ENCODE measurements at places on chromosomes 11 and 22.
A peak's percentile ranks its signal among the peaks of the same experiment; 100 is the strongest.

DNA sequence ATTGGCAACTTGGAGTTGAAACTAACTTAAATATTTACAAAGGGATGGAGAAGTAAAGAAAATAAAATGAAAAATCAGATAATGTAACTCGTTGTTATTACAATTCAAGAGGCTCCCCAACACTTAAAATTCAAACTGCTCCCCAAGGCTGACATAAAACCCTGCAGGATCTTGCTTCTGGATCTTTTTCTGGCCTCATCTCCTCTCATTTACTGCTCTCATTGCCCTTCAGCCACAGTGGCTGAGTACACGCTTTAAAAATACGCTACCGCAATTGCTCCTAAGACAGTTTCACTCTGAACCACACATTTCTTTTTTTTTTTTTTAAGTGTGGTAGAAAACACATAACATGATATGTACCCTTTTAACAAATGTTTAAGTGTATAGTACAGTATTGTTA is 718.1 kb upstream of the ANO3 start:
- DNase-seq: no peak

GRCh38 chr22:44523981-44524759 is 26.1 kb upstream of the RTL6 start:
- no peak for DNase-seq

DNA sequence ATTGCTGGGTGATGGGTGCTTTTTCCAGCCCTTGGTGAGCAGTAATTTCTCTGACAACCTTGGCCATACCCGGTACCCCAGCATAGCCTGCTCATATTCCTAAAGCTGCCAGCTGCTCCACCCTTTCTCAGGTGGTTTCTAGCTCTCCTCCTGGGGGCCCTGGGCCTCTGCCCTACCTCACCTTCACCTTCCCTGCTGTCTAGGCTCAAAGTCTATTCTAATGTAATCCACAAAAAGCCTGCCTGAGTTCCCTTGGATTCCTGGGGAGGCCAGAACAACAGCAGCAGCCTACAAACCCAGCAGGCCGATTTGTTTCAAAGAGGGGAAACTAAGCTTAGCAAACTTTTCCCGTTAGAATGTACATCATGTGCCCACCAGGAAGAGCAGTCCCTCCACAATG is 117.6 kb downstream of the DSCAML1 start:
- DNase-seq: no peak

GRCh38 chr11:124644426-124645280 is 22.0 kb downstream of the TBRG1 start:
- peak; percentile 26 for DNase-seq

- no peak for DNase-seq
Measured at GRCh38 chr11:119473226-119473625, 50.3 kb upstream of the THY1 start.

GRCh38 chr11:45892856-45893255 is 7.4 kb downstream of the MAPK8IP1 start:
- DNase-seq: no peak

DNA sequence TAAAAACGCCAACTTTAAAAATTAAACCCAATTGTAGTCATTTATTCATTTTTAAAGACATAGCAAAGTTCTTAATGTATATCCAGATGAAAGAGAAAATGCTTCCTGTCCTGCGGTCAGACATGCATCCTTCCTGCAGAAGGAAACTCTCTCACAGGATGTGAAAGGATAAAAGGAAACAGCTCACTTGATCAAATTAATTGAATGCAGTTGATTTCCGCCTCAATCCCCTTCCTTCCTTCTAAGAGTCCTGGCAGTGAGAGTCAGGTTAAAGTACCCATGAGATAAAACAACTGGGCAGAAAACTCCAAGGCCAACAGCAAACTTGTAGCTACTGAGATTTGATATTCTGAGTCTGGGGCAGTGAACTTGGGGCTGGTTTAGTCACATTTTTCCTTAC is 38.5 kb downstream of the CWC15 start:
- DNase-seq: no peak

GRCh38 chr11:107182978-107183377 is 164.7 kb upstream of the GUCY1A2 start:
- no peak for DNase-seq

- DNase-seq: no peak
Measured at GRCh38 chr11:12731841-12732336, 57.7 kb downstream of the TEAD1 start.

GRCh38 chr22:28426346-28427132 is 253.1 kb downstream of the TTC28 start:
- DNase-seq: no peak

- DNase-seq: no peak
Measured at GRCh38 chr11:67642173-67643120, 2.9 kb upstream of the TBX10 start.

DNA sequence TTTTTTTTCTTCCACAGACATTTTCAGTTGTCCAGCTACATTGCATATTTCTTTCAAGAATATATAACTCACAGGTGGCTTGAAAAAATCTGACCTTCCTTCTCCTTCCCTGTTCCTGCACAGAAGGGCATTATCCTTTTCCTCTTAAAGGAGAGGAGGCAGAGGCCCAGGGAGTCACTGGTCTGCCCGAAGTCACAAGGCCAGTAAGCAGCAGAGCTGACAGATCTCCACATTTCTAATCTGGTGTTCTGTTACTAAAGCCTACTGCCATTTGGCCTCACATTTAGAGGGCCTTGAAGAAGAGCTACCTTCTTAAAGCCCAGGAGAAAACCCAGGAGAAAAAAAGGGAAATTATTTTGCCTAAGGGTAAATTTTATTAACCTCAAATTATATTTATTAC is 12.3 kb downstream of the ENDOD1 start:
- no peak for DNase-seq

GRCh38 chr11:64334764-64335735 is 5.0 kb upstream of the CCDC88B start:
- peak; percentile 77 for DNase-seq

GRCh38 chr22:47406180-47406834 is 643.9 kb downstream of the TBC1D22A start:
- DNase-seq: no peak

DNA sequence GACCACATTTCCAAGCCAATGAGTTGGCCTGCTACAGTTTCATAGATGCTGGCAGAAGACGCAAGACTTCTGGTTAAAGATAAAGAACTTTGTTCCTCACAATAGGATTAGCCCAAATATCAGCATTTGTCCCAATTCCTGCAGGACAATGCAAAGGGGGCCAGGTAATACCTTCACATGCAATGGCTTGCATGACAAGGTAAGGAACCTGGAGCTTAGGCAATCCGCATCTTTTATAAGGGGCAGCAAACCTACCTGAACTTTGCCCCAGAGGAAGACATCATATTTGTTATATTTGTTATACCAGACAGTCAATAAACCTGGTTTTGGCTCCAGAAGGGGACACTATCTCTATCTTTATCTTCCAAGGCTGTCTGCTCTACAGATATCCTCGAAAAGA is 5.3 kb downstream of the P2RY6 start:
- DNase-seq: no peak

- no peak for DNase-seq
Measured at GRCh38 chr11:9703280-9703679, 39.4 kb downstream of the SWAP70 start.

DNA sequence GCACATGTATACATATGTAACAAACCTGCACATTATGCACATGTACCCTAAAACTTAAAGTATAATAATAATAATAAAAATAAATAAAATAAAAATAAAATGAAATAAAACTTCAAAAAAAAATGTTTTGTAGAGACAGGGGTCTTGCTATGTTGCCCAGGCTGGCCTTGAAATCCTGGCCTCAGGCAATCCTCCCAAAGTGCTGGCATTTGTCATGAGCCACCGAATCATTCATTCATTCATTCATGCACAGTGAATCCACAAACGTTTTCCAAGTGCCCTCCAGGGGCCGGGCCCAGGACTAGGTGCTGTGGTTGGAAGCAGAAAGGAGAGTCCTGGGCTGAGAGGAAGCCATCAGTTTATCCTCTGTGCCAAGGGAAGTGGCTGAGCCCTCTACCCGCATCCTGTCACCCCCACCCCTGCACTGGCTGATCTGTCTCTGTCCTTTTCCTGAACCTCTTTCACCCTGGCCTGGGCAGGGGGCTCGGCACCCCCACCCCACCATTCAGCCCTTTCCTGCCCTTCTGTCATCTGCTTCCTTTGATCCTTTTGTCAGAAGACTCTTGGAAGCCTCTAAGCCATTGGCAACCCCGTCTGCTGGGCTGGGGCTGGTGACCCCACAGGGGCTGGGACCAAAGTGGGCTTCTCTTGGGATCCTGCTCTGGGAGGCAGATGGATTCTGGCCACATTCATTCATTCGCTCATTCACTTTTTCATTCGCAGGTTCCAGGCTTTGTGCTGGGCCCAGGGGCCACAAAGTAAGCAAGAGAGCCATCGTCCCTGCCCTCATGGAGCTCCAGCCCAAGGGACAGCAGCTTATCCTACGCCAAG is 84.3 kb downstream of the IGLL1 start:
- DNase-seq: no peak

- no peak for DNase-seq
Measured at GRCh38 chr22:19691007-19691720, 23.1 kb upstream of the SEPTIN5 start.

GRCh38 chr11:64314805-64315561 is 2.4 kb downstream of the TRMT112 start:
- DNase-seq: no peak

GRCh38 chr11:104858882-104859775 is 39.1 kb downstream of the CASP12 start:
- no peak for DNase-seq

GRCh38 chr11:21174781-21175180 is 505.4 kb downstream of the NELL1 start:
- no peak for DNase-seq

DNA sequence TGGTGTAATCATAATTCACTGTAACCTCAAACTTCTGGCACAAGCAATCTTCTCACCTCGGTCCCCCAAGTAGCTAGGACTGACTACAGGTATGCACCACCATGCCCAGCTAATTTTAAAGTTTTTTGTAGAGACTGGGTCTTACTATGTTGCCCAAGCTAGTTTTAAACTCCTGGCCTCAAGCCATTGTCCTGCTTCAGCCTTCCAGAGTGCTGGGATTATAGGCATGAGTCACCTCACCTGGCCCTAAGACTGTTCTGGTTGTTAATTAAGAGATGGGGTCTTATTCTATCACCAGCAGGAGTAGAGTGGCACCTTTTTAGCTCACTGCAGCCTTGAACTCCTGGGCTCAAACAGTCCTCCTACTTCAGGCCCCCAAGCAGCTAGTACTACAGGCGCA is 52.0 kb upstream of the DEPDC7 start:
- DNase-seq: no peak

DNA sequence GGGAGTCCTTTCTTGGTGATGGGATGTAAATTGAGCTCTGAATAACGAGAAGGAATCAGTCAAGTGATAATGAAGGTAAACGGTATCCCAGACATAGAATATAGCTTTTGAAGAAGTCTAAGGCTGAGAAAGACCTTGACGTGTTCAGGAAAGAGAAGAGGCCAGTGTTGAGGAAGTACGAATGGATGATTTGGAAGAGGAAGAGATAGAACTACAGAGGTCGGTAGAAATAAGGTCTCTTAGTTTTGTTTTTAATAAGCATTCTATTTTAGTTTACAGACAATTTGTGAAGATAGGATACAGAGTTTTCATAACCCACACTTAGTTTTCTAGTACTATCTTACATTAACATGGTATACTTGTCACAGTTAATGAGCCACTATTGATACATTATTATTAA is 1598.1 kb downstream of the FAM181B start:
- no peak for DNase-seq

GRCh38 chr11:117902001-117902845 is 25.8 kb upstream of the FXYD6 start:
- DNase-seq: no peak

DNA sequence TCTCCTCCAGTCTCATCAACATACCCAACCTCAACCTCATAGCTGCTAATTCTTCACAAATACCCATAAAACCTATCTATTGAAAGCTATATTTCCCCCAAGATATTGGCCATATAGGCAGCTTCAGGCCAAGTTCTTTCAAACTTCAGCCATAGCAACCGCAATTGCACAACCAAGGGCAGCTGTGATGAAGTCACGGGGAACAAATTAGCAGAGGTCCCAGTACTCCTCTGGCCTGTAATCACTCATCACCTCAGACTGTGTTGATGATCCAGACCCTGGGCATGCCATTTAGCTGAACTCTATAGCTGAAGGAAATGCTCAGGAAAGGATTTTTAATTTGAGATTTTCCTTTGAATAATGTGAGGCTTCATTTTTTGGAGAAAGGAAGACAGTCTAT is 84.1 kb downstream of the SLC1A2 start:
- DNase-seq: no peak

GRCh38 chr11:106594751-106595351 is 423.4 kb downstream of the GUCY1A2 start:
- DNase-seq: no peak

GRCh38 chr22:39359659-39360195 is 9.9 kb downstream of the SYNGR1 start:
- DNase-seq: no peak

DNA sequence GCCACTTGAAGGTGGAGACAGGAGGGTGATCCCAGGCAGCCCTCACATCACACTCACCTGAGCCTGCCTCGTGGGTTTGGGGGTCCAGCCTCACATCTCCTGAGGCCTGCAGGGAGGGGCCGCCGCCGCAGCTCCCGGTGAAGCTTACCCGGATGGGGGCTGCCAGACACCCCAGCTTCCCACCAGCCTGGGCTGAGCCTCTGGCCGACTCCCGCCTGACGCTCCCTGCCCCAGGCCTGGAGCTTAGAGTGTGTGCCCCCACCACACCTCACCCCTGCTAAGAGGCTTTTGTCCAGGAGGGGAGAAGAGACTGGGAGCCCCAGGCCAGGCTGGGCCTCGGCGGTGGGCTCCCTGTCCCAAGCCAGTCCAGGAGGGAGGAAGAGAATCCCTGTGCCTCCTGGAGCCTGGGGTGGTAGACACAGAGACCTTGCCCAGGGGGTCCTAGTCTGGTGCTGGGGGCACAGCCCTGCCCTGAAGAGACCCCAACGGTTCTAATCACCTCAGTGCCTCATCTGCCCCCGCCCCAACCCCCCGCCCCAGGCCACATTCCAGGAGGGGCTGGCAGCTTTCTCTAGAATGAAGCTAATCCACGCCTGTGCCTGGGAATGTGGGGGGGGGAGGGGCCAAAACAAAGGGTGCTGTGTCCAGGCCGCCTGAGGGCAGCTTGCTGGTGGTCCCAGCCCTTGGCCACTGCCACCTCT is at the start of gene SLC16A8:
TSS of gene SLC16A8 (minus strand) at position 254 of the 701 bp plus-strand sequence. CDS start 1,311 bp downstream, outside the sequence.
- no peak for DNase-seq

DNA sequence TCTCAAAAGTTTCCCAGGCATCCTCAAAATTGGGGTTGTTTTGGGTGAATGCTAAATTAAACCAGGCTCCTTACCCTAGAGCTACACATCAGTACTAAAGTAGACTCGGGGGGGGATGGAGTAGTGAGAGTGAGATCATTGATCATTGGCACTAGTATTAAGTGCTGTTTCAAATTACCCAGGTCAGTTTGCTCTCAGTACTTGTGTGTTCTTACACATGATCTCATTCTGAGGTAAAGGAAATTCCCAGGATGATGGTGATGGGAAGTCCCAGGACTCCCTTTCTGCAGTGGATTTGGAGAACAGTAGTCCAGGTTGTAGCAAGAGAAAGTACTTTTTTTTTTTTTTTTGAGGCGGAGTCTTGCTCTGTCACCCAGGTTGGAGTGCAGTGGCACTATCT is 12.5 kb downstream of the RBM4 start:
- DNase-seq: no peak

GRCh38 chr22:41933411-41934177 is 7.0 kb upstream of the TNFRSF13C start:
- peak; percentile 17 for DNase-seq

GRCh38 chr11:94845622-94846021 is 77.5 kb downstream of the AMOTL1 start:
- peak; percentile 76 for DNase-seq
